ENCODE measurements at places on chromosomes 3 and 15.

- DNase-seq: no peak
These were observed 172.7 kb upstream of the CTNNB1 start for GRCh38 chr3:41026394-41027177.

DNA sequence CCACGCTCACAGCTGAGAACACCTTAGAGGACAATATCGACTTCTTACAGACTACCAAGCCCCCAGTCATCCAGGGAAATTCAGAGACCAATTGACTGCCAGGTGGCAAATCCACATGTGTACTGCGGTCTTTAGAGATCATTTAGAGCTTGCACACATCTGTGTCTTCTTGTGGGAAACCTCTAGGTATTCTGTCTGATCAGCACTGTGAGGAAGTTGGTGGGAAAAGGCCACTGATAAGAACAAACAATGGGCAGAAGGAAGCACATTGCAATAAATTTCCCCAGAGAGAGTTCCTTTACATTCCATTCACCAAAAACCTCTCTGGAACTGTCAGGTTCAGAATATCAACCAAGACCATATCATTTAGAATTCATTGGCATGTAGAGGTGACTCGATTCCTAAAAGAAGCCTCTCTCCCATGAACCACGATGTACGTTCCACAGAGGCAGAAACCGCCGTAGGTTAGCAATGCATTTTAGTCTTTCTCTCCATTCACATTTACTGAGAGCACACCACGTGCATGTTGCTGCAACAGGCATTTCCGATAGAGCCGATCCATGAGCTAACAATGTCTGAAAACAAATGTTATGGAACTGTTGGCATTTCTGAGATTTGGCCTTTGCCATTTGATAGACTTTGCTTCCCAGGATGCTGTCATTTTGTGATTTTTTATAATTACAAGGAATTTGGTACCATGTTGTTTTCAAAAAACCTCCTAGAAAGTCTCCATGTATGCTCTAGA is 287.3 kb upstream of the TPRG1 start:
- no peak for DNase-seq

DNA sequence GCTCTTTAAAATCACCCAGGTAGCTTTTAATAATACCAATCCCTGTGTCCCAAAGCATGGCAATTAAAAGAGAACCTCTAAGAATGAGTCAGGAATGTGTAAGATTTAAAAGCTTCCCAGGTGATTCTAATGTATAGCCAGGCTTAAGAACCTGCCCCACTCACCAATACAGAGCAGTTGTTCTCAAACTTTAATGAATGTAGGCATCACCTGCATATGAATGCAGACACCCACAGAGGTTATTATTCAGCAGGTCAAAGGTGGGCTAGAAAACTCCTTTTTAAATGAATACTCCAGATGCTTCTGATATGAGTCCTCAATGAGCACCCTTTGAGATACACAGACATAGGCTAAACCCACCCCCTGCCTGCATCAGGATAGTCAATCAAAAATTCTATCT is 298.1 kb upstream of the KCNMB2 start:
- no peak for DNase-seq

DNA sequence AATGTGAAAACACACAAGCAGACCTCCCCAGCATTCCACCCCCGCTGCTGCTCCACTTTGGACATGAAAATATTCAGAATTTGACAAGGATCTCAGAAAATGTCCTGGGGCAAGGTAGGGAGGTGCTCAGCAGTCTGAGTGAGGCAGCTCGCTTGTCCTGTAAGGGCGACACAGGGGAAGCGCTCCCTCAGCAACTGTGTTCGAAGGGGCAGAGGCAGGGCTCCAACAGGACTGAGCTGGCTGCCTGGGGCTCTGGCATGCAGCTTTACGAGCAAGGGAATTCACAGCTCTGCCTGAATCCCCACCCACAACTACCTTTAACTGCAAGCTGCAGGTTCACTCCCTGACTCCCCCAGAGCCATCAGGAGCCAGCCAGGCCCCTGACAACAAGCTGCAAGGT is 287.0 kb upstream of the LYSMD4 start:
- DNase-seq: no peak

DNA sequence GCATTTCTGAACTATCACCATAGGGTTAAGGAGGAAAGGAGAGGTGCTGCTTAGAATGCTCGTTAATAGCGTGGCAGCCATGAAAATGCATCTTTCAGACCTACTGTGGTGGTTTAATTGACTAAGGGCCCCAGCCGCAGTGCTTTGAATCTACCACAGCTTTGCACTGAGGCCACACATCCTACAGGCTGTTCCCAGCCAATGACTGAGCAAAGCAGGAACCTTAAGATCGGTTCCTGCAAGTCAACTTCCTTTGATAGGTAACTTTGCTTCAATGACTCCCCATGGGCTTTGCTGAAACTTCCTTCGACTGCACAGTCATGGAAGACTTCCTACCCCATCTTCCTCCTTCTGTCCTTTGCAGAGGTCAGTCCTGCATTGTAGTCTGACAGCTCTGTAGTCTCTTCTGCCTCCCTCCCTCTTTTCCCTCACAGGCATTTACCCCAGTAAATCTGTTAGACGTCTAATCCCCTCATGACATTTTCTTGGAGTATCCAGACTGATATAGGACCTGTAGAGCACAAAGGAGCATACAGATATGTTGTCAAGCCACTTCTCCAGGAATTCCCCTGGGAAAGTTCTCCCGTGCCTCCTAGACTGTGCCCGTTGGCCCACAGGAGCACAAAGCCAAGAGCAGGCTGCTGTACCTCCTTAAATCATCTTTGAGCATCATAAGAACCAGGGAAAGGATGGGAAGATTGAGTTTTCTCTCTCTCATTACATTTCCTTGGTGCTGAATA is 2.6 kb upstream of the BCL2A1 start:
- peak; percentile 83 for DNase-seq

- peak; percentile 12 for DNase-seq
These were observed 1233.9 kb upstream of the ALCAM start for GRCh38 chr3:104132566-104133403.

GRCh38 chr3:187286467-187287059 is 5.0 kb downstream of the MASP1 start:
- no peak for DNase-seq

All from GM12865 (cell line).